Activated naive CD4-positive, alpha-beta T cell treated with anti-CD3 and anti-CD28 coated beads for 36 hours (primary cell): ENCODE measurements at places on chromosomes 5 and 9. TPM values are rescaled to one million over a fixed set of nuclear protein-coding genes. Genes with fewer than 3 reads are reported as not detected.

Gene TMEM174
- total RNA-seq, result not detected

Gene FBXW2
- total RNA-seq, result 64.4 TPM

Gene DRD1
- not detected for total RNA-seq

Gene ANXA2R
- 6.5 TPM for total RNA-seq

Gene F2RL1
- total RNA-seq, result 2.9 TPM

Gene PCDHB11
- total RNA-seq, result not detected

Gene CDHR2
- 0.19 TPM for total RNA-seq

Gene DMRTA1
- total RNA-seq, result not detected

Gene CBY3
- not detected for total RNA-seq

Gene ELAVL2
- total RNA-seq, result not detected
